ENCODE measurements at places on chromosomes 6 and 20.

GRCh38 chr20:1456300-1456699 is 10.3 kb downstream of the NSFL1C start:
- DNase-seq, result no peak

DNA sequence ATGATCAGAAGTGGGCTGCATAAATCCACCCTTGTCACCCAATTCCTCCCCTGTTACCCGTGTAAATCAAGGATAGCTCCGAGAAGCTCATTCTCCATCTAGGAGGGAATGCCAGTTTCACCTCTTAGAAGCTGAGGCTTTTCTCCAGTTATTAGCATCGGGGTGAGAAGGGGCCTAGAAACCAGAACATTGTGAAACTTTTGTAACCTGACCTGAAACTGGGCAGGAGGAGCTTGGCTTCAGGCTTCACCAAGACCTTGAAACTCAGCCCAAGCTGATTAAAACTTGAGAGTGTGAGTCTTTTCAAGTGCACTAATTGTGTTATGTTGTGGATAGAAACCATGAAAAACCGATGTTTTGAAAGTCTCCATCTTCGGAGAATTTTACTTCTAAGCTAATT is 103.1 kb downstream of the BMP2 start:
- no peak for DNase-seq

DNA sequence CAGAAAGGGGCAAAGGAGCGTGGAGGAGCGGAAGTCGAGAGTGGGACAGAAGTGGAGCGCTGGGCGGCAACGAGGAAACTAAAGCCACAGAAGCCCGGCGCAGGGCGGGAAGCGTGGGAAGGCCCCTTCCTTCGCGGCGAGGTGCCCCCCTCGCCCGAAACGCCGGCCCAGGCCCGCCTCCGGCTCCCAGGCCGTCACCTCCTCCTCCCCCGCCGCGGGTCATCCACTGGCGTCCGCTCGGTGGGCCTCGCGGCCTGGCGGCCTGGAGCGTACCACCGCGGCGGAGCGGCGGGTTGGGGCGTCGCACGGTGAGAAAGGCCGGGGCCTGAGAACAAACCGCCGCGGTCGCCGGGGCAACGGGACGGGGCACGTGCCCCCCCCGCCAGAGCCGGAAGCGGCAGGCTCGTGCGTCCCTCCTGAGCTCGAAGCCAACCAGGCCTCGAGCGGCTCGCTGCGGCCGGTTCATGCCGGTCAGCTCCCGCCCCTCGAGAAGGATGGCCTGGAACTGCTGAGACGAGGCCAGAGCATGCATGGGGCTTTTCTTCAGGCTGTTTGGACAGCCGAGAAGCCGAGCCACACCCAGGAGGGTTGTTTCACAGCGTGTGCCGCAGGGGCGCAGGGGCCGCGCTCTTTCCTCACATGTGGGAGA is at the start of gene TCP11:
Gene TCP11 (minus strand): TSS at position 333 of the 649 bp plus-strand sequence. CDS start 469 bp downstream, outside the sequence.
- DNase-seq, result peak; percentile 4

DNA sequence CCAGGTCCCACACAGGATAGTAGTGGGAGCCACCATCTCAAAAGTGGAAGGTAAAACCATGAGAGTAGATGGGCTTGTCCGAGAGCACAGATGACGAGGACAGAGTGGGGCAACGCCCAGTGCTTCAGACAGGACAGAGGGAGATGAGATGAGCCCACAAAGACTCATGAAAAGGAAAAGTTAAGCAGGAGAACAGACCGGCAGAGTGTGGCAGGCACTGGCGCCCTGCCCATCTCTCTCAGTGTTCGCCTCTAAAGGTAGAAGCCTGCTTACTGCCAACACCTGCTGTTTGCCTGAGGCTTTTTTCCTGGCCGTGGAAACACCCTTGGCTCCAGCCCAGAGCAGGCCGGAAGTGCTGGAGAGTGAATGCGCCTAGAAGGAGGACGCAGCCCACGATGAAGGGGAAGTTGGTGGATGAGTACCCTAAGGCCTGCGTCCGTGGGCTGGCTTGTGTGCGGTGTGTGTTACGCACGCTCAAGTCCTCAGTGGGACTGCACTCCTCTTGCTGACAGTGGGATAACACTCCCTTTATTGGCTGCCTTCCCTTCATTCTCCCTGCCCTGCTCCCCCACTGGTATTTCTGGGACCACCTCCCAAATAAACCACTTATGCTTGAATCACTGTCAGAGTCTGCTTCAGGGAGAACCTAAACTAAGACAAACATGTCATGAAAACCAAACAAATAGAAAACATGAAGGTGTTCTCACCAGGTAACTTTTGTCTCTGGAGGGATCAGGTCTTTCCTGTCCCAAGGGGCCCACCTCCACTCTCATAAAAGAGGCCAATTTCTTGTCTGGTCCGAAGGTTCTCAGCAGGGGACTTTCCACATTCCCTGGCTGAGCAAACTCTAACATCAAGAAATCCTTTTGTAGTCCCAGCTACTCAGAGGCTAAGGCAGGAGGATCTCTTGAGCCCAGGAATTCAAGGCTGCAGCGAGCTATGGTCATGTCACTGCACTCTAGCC is 9.1 kb upstream of the FOXP4 start:
- no peak for DNase-seq

GRCh38 chr6:158663625-158664165 is 13.8 kb downstream of the SYTL3 start:
- DNase-seq, result no peak

DNA sequence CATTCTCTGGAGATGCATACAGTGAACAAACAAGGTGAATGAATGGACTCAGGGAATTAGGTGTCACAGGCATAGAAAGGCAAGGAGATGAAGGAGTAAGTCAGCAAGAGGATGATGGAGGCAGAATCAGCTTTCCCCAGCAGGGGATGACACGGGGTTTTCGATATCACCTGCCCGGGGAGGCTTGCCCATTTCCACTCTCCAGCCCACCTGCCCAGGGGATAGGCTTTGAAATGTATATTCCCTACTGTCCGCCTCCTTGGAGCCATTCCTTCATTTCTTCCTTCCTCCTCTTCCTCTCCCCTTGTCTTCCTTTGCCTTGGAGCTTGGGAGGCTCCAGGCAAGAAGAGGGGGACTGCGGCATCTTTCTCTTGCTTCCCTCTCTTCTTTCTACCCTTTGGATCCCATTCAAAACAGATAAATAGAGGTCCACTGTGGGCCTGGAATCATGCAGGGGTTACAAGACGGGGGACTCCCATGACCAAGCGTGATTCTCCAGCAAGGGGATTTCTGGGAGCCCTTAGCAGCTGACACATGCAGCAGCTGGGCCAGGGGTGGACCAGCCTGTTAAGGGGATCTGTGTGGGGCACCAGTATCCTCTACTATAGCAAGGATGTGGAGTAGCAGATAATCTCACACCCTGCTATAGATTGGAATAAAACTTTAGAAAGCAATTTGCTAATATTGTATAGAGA is 23.5 kb upstream of the RNF24 start:
- DNase-seq, result no peak

DNA sequence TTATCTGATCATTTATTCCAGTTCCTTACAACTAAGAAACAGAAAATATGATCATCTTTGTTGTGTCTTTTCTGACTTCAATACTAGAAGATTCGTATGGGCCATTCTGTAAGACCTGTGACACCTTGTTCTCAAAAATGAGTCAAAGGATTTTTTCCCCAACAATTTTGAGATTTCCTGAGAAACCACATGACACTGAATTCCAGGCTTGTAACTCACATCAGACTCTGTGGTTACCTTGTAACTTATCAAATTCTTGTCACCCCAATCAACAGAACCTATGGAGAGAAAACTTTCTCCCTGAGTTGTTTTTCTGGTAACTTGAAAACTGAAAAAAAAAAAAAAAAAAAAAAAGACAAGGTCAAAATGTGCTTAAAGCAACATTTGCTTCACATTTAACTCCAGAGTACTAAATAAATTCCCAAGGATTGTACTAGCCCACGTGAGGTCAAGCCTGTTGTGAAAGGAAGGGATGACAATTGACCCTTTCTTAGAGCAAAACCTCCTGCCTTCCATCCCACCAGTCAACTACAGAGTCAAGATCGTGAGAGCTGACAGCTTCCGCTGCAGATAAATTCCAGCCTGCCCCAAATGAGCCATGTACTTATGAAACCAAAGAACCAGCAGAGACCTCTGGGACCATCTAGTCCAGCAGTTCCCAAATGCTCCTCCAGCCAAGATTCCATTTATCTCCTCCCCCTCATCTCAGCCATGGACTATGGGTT is 140.3 kb downstream of the TBX18 start:
- DNase-seq, result no peak

- no peak for DNase-seq
These were observed 586 bp upstream of the ALDH5A1 start for GRCh38 chr6:24493945-24494820.

DNA sequence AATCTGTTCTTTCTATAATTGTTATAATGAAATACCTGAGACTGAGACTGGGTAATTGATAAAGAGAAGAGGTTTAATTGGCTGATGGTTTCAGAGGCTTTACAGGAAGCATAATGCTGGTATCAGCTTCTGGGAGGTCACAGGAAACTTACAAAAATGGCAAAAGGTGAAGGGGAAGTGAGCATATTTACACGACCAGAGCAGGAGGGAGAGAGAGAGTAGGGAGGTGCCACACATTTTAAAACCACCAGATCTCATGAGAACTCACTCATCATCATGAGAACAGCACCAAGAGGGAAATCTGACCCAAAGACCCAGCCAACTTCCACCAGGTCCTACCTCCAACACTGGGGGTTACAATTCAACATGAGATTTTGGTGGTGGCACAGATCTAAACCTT is 2.6 kb upstream of the SIRPB1 start:
- peak; percentile 85 for DNase-seq

DNA sequence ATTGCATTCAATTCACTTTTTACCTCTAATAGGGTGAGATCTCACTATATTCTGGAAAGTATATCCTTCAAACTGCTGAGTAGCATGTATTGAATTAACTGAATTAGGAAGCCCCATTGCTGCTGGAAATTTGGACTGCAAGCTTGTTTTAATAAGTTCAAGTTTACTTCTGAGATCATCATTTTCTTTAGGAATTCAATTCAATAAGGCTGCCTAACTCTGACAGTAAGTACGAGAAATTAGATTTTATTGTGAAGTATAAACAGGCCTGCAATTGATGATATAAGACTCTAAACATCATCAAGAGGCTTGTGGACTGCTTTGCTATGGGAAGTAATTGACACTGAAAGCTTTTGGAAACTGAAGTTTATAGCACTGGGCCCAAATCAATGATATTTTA is 44.4 kb downstream of the OGFRL1 start:
- DNase-seq, result no peak

GRCh38 chr20:57342829-57343228 is 8.2 kb upstream of the RAE1 start:
- DNase-seq, result no peak

DNA sequence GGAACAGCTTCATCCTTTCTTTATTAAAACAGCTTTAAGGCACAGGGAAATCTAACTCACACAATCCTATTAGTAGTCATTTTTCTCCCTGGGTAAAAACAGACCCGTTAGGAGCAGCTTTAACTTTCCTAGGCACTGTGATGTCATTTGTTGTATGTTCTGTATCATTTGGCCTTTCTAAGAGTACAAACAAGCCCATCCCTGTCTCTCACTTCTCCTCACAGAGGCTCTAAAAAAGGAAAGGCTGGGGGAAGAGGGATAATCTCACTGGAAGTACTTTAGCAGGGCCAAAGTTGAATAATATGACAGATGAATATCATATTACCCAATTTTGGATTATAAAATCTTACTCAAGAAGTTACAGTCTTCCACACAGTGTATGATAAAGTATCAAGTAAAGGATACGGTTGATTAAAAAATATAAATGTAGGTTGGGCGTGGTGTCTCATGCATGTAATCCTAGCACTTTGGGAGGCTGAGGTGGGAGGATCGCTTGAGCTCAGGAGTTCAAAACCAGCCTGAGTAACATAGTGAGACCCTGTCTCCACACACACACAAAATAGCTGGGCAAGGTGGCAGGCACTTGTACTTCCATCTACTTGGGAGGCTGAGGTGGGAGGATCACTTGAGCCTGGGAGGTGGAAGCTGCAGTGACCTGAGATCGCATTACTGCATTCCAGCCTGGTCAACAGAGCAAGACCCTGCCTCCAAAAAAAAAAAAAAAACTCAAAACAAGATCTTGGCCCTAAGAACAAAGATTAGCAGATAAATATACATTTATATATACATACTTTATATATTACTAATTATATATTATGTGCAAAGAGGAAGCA is 7.9 kb downstream of the NUDT3 start:
- DNase-seq, result no peak

DNA sequence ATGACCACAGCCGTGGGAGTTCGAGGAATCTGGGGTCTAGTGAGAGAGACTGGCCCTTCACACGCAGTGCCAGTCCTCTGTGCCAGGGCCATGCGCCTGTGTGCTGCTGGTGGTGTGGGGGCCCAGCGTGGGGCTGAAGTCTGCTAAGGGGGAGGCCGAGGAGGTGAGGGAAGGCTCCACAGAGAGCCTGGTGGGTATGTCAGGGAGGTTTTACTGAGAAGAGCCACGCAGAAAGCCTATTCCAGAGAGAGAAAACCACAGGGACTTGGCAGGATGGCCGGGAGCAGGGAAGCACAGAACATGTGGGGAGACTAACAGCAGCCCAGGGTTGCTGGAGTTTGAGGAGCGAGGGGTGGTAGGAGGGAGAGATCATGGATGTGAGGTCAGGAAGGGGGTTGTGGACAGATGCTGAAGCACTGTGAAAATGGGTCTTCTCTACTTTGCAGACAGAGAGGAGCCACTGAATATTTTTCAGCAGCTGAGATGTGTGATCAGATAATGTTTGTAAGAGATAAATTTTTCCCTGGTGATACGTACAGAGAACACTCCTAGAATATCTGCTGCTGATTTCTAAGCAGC is 35.3 kb downstream of the DUSP22 start:
- no peak for DNase-seq

- peak; percentile 75 for DNase-seq
These were observed at the start of gene OGFR for GRCh38 chr20:62804627-62805154. Gene OGFR, plus strand, starts transcription at chr20:62804835. Its CDS starts 25 bp downstream, at chr20:62804860.

GRCh38 chr20:55782912-55783253 is 222.4 kb downstream of the CBLN4 start:
- DNase-seq, result no peak

- DNase-seq, result no peak
These were observed 125.7 kb upstream of the PHACTR1 start for GRCh38 chr6:12590901-12591300.

- no peak for DNase-seq
These were observed 19.2 kb downstream of the RNF182 start for GRCh38 chr6:13943943-13944342.

DNA sequence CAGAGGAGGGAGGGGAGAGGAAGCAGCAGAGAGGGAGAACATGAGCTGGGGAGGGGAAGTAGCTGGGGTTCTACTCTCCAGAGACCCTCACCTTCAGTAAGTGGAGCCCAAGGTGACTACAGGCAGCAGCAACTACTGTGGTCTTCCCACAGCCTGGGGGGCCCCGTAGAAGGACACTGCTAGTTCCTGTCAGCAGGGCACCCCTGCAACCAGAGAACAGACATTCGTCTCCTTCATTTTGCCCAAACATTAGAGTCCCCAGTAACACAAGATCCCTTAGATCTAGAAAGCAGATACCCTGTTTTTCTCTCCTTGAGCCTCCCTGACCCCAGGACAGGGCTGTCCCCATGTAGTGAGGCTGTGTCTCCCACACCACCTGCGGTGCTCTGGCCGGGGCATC is 8.2 kb downstream of the GNMT start:
- DNase-seq, result no peak

- no peak for DNase-seq
These were observed 1.0 kb upstream of the TGM6 start for GRCh38 chr20:2379511-2380229.
